ENCODE measurements at places on chromosomes 12 and 14. TPM values are rescaled to one million over a fixed set of nuclear protein-coding genes. Genes with fewer than 3 reads are reported as not detected.

DNA sequence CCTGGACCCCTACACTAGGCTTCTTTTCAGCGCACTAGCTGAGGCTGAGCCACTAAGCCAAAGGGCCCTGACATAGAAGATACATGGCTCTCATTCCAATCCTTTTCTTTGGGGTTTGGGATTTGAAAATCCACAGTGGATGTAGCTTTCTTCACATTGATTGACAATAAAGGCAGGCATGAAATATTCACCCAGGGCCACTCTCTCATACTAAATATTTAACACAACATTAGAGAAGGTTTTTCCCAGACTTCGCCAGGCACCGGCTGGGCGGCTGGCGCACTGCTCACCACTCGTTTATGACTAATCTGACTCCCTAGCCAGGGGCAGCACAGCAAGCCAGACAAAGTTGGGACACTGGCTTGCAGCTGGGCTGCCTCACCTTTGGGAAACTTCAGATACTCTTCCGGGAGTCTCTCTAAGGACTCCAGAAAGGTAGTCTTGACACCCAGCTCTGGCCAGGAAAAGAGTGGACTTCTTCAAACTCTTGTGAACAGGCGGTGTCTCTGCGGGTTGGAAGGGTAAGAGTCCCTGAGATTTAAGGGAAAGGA, 699 bp upstream of the HOXC11 start:
- DNase-seq, result no peak

GRCh38 chr14:34680806-34681479, 33.5 kb downstream of the CFL2 start:
- no peak for DNase-seq

DNA sequence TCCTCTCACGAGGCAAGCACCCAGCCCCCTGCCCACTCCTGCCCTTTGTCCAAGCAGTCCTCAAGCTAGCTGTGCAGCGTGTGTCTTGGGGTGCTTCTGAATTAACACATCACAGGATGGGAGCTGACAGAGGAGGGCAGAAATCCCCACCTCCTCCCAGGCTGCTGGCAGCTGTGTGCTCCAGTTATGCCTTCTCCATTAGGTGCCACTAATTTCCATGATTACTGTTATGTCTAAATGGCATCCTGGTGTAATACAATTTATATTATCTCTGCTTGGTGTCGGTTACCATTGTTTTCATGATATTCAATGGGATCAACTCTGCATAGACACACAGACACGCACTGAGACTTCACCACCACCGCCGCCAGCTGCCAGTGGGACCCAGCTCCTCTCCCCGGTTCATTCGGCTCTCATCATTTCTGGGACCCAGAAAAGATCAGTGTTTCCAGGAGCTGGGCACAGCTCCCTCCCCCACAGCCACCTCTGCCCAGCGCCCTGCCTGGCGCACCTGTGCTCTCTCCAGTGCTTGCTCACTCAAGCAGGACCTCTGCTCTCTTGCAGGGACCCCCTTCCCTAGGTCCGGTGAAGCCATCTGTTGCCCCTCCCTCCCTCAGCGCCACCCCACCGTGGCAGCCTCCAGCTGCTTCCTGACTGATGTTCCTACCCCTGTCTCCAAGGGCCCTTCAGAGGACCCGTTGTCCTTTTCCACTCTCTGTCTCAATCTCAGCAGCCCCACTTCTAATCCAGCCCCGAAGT, 167.5 kb upstream of the FKBP4 start:
- no peak for DNase-seq

GRCh38 chr12:96399120-96399918, 920 bp downstream of the CDK17 start:
- DNase-seq, result peak; percentile 63

- DNase-seq, result no peak
These were observed 22.7 kb upstream of the PPP2R5C start for GRCh38 chr14:101738703-101739320.

GRCh38 chr14:99230208-99231151, 41.5 kb downstream of the BCL11B start:
- DNase-seq, result no peak

- no peak for DNase-seq
These were observed 37.6 kb upstream of the SPTLC2 start for GRCh38 chr14:77654001-77654441.

Gene BICD1
- 7.7 TPM for total RNA-seq

Gene GPRC5D
- not detected for total RNA-seq
